ENCODE measurements at places on chromosomes 12 and 14.

- DNase-seq: no peak
Measured at GRCh38 chr12:80025638-80026037, 73.7 kb upstream of the OTOGL start.

- DNase-seq: no peak
Measured at GRCh38 chr12:88413646-88414045, 166.6 kb downstream of the KITLG start.

DNA sequence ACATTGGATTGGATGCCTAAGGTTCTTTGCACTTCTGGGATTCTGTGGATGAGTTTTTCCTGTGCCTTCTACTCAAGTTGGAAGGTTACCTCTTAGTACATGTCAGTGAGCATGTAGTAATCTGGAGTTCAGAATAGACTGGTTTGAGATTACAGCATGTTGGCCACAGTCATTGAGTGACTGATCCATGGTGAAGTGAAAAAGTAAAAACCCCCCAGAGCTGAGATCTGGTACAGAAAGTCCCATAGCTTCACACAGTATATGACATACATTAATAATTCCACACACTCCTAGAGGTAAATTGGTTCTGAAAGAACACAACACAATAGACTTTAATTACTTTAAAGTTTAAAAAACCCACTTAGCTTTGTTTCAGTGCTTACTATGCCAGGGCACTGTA is 11.9 kb upstream of the CCND2 start:
- DNase-seq: no peak

GRCh38 chr14:78612666-78613065 is 442.5 kb downstream of the NRXN3 start:
- DNase-seq: no peak

DNA sequence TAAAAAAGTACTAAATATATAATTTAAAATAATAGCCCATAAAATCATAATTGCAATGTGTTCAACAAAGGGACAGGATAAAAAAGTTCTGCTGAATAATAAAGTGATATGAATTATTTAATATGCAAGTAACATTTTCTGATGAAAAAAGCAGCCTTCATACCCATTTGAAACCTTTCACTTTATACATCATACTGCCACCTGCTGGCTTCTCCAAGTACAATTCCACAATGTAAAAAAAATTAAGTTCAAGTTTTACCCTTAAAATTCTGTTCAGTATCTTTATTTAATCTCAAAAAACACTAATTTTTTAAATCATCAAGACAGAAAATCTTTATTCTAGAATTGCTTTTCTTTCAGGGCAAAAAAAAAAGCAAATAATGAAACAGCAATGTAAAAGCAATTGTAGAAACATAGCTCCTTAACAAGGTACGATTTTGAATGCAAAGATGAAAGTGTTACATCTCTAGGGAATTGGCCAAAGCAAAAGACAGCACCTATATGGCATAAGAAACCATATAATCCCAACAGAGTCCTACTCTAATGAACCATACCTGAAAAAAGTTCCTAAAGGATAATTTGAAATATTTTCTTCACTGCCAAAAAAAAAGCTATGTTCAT is 15.0 kb downstream of the MDM1 start:
- DNase-seq: peak; percentile 12

DNA sequence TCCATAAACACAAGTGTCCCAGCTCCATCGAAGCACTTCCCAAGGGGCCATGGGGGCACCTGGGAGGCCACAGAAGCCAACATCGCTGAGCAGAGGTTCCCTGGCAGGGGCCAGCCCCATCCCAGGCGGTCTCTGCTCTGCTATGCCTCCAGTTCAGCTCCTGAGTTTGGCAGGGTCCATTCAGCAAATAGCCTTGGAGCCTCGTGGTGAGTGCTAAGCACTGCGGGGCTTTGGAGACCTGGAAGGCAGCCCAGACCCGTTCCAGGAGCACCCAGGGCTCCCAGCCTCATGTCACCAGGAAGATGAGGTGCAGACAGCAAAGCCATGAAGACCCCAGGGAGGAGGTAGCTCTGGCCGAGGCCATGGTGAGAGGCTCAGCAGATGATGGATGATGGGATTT is 109.5 kb downstream of the LGMN start:
- no peak for DNase-seq

DNA sequence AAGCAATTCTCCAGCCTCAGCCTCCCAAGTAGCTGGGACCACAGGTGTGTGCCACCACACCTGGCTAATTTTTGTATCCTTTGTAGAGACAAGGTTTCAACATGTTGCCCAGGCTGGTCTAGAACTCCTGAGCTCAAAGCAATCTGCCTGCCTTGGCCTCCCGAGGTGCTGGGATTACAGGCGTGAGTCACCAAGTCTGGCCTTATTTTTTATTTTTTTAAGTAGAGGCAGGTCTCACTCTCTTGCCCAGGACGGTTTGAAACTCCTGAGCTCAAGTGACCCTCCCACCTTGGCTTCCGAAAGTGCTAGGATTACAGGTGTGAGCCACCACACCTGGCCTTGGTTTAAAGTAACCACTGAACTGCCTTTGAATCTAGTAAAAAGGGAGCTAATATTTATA is 56.8 kb downstream of the SPPL3 start:
- no peak for DNase-seq

- no peak for DNase-seq
Measured at GRCh38 chr14:61482348-61483206, 161.2 kb downstream of the PRKCH start.

DNA sequence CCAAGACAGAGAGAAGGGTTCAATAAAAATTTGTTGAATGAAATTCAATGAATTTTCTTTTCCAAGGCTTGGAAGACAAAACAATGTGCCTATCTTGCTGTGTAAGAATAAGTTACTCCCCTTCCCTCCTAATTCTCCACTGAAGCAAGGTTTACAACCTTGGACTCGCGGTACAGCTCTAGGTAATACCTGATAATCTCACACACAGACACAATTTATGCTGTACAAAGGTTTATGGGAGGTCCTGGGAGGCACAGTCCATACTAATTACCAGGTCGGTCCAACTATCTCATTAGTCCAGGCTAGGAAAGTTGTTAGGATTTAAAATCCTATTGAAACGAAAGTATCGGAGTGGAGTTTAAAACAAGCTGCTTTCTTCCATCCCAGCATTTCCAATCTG is 42.6 kb downstream of the NELL2 start:
- no peak for DNase-seq

GRCh38 chr14:104983231-104983721 is 2.3 kb upstream of the CLBA1 start:
- DNase-seq: no peak

DNA sequence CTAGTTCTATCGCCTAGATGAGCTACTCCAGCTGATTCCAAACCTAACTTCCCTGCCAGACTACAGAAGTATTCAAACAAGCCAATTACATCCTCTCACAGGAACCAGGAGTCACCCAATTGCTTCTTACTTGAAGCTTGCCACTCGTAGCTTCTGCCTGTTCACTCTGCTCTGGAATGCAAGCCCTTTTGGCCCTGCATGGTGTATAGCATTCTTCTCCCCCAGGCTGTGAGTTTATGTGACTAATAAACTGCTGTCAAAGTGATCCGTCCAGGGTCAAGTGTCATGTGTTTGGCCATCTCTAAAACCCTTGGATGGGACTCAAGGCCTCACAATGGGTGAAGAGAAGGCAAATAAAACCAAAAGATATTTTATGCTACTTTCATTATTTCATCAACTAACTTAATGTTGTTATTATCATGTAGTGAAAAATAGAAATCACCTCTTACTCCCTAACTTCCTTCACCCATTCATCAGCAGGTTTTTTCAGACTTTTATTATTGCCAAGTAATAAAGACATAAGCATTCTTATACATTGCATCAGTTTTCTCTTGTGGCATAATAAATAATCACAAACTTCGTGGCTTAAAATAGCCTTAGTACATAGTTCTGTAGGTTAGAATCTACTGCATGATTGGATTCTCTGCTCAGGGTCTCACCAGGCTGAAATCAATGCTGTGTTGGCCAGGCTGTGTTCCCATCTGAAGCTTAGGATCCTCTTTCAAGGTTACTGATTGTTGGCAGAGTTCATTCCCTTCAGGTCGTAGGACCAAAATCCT is 1981.7 kb upstream of the FLRT2 start:
- no peak for DNase-seq

- DNase-seq: no peak
Measured at GRCh38 chr12:43758247-43758727, 303 bp downstream of the PUS7L start.

DNA sequence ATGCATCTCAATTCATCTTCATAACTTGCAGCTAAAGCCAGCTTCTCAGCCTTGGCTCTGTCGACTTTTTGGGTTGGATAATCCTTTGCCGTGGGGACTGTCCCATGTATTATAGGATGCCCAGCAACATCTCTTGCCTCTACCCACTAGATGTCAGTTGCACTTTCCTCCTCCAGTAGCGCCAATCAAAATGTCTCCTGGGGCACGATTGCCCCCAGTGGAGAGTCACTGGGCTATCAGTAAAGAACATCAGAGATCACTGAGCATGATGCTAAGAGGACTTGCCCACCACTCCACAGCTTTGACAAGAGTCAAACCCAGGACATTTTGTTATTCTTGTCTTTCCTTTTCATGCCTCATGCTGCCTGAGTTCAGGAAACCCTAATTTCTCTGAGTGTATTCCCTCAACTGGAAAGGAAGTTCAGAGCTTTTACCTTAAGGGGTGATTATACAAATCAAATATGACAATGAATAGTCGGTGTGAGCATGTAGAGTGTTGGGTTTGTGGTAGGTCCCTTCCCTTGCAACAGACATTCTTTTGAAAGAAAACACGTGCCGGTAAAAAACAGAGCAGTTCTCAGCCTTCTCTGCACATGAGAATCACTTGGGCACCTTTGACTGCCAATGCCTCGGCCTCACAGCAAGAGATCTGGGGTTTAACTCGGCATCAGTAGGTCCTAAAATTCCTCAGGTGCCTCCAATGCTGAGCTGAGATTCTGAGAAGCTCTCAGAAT is 980.6 kb downstream of the VRK1 start:
- no peak for DNase-seq

- DNase-seq: no peak
Measured at GRCh38 chr12:18421867-18422266, 160.5 kb downstream of the PIK3C2G start.

DNA sequence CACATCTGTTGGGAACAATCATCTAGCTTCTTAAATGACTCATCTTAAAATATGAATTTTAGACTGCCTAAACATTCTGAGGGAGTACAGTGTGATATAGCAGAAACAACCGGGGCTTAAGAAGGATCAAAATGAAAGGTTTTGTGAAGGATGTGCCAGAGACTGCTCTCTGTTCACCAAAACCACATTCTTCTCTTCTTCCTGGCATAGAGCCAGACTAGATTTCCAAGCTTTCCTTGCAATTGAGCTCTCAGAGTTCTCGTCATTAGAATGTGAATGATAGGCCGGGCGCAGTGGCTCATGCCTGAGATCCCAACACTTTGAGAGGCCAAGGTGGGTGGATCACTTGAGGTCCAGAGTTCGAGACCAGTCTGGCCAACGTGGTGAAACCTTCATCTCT is 94.5 kb downstream of the LRRIQ1 start:
- no peak for DNase-seq

DNA sequence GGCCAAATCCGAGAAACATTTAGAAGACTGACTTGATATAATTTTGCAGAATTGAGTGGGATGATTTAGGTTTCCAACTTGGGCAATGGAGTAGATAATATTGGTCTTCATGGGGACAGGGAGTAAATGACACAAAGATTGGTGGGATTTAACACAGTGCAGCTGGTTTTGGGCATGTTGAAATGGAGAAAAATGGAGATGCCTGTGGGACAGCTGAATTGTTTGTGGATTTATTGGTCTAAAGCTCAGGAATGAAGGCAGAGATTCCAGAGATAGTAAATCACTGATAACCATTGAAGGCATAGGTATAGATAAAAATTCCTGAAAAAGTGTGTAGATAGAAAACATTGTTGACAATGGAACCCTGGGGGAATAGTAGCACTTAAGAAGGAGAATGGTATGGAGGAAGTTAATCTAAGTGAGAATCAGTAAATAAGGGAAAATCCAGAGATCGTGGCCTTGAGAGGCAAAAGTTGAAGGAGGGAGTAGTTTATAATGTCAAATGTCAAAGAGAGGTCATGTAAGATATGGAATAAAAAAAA is 120.9 kb upstream of the ATP2B1 start:
- no peak for DNase-seq

DNA sequence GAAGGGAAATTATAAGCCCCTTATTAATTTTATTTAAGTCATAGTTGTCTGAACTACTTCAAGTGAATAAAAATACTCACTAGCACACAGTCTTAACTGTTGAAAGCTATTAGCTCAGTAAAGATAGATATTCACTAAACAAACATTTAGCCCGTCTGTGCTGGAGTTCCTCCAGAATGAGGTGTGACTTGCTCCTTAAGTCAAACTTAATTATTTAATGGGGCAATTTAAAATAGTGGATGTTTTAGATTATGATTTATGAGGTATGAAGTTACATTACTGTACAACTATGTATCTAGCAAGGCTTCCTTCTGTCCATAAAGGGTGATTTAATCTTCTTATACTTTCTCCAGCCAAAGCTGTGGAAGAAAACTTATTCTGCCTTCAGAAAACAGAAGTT is 414.0 kb upstream of the FLRT2 start:
- DNase-seq: no peak

- no peak for DNase-seq
Measured at GRCh38 chr12:68536885-68537485, 73.7 kb upstream of the RAP1B start.

DNA sequence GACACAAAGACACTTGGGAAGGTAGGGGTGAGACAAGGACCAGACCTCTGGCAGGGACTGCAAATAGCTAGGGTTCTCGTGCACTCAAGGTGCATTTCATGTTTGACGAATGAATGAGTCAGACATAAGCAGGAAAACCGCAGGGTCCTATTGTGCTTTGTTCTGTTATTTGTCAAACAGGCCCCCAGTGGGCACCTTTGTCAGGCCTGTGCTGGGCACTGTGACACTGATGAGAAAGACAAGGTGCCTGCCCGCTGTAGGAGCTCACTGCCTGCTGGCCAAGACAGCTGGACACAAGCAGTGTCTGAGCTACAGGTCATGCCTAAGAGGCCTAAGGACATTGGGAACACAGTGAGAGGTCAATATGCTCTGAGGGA is 2.3 kb downstream of the OTUB2 start:
- DNase-seq: peak; percentile 30

DNA sequence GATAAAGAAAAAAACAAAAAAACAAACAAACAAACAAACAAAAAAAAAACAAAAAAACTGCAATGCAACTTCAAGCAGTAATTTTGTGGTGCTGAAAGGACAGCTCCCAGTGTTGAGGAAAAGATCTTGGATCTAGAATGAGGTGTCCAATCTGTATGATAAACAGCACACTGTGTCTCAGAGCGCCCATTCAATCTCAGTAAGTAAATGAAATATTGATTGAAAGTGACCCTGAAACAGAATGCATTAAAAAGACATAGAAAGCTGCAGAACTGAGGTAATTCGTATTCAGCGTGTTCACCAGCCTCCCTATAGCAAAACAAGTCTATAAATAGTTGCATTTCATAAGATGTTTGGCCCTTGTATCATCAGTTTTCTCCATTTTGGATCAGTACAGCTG is 153.0 kb downstream of the NOVA1 start:
- no peak for DNase-seq

Measured in stimulated activated CD4-positive, alpha-beta T cell treated with anti-CD3 and anti-CD28 coated beads, Interleukin-4, amount 100 ng/mL, for 48 hours (primary cell).